Epithelial cell of alveolus of lung (primary cell): ENCODE measurements at places on chromosomes 11 and 22. TPM values are rescaled to one million over a fixed set of nuclear protein-coding genes. Genes with fewer than 3 reads are reported as not detected.

The CD3D gene
- total RNA-seq = not detected in 2 replicates

The NFRKB gene
- total RNA-seq = 18.0 and 19.1 TPM in 2 replicates

The OR2AG2 gene
- total RNA-seq = not detected in 2 replicates

The CENPM gene
- total RNA-seq = 3.5 and 31.5 TPM in 2 replicates

The TSPAN18 gene
- total RNA-seq = 0.88 and 1.2 TPM in 2 replicates

The MTA2 gene
- total RNA-seq = 72.1 and 101 TPM in 2 replicates

The OR8G5 gene
- not detected in 2 replicates for total RNA-seq

The LZTR1 gene
- total RNA-seq = 27.3 and 50.3 TPM in 2 replicates
